ENCODE measurements at places on chromosomes 7 and 10.

DNA sequence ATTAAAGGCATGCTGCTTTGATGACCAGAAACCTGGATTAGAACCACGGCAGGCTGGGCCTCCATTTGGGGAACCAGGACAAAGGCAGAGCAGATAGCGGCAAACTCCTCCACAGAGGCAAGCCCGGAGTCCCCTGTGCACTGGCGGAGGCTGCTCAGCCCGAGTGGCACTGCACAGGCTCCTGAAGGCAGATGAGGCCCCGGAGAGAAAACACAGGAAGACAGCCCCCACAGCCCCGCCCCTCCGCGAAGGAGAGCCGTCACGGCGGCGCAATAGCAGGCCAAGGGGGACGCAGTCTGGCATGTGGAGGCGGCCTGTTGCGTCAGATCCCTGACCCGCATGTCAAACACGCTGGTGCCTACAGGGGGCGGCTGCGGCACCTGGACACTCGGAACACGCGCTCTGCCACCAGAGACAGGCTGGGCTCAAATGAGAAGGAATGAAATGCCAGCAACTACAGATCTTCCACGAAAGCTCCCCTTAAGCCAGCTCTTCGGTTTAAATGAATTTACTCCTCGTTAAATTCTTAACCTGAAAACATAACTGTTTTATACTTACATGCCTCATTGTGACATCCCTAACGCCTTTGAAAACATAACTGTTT lies 128.5 kb downstream of the MAD1L1 start:
- peak; percentile 42 for DNase-seq

- DNase-seq, result peak; percentile 79
These were observed at the start of gene FHIP2A for GRCh38 chr10:114821293-114821914. Gene FHIP2A, plus strand, starts transcription at chr10:114821780. Its CDS starts 299 bp downstream, at chr10:114822079.

GRCh38 chr7:121623130-121623872 lies 227.2 kb upstream of the FAM3C start:
- DNase-seq, result no peak

- DNase-seq, result no peak
These were observed 82.0 kb downstream of the ABLIM1 start for GRCh38 chr10:114576132-114576487.

GRCh38 chr10:42783181-42783549 lies 570 bp downstream of the BMS1 start:
- no peak for DNase-seq

- DNase-seq, result no peak
These were observed 31.1 kb upstream of the YAE1 start for GRCh38 chr7:39535064-39535463.

- no peak for DNase-seq
These were observed 120.1 kb downstream of the PTPN20 start for GRCh38 chr10:47031211-47031900.

GRCh38 chr10:28769091-28769604 lies 91.8 kb downstream of the BAMBI start:
- DNase-seq, result no peak

DNA sequence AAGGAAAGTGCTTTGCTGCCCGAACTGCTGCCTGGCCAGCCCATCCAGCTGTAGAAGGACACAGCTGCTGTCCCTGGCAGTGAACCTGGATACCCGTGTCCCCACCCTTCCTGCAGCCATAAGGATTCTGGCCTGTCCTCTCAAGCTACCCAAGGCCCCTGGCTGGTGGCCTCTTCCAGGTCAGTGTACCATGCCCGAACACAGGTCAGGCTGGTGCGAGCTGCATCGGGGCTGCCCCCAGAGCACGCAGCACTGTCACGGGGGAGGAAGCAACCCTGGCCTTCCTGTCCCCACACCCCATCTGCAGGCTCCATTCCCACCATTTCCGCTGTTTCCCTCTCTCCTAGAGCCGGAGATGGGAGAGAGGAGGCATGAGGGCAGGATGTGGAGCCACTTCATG lies 30.5 kb upstream of the PWWP2B start:
- no peak for DNase-seq

DNA sequence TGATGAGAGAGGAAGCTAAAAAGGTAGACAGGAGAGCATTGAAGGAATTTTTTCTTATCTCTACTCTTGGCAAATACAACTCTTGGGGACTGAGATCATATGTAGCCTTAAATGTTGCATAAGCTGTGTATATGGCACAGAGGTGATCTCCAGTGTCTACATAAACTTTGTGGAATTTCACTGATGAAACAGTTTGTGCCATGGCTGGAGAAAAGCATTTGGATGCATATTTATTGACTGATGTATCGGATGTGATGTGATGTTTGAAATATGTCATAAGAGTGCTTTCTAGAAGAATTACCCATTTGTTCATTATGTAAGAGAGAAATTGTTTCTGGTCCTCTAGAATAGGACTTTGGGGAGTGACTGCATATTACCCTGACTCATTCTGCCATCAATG lies 244.9 kb upstream of the LRRTM3 start:
- DNase-seq, result no peak

- DNase-seq, result no peak
These were observed 51.6 kb upstream of the LAMB1 start for GRCh38 chr7:108054537-108054936.

DNA sequence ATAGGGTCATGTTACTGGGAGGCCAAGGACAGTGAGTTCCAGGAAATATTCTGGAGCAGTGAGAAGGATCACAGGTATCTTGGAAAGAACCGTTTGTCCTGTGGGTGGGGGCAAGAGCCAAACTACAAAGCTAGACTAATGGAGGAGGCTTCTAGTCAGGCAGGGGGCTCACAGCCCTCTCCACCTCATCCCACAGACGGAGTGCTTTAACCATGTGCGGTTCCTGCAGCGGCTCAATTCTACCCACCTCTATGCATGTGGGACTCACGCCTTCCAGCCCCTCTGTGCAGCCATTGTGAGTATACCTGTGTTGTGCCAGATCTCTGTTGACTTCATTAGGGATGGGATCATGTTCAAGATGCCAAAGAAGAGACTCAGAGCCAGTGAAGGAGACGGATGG lies 8.1 kb downstream of the SEMA4G start:
- DNase-seq, result no peak

- no peak for DNase-seq
These were observed 19.4 kb upstream of the ADGRA1 start for GRCh38 chr10:133068111-133069032.

DNA sequence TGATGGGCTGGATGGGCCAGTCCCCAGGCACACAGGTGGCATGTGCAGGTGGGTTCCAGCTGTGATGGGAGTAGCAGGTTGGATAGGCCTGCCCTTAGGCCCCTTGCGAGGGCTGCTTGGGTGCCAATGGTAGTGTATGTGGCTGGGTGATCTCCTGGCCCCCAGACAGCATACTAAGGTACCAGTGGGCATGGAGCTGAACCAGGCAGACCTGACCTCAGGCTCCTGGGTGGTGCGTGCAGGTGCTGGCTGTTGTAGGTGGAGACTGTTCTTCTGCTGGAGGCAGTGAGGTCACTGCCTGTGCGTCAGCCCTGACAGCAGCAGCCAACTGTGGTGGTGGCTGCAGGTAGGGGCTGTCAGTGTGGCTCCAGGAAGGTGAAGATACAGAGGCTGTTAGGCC lies 384.7 kb downstream of the ANKRD7 start:
- DNase-seq, result no peak

- DNase-seq, result no peak
These were observed 763.9 kb upstream of the COBL start for GRCh38 chr7:52080493-52080892.

GRCh38 chr7:91344911-91345310 lies 80.7 kb downstream of the FZD1 start:
- DNase-seq, result no peak

DNA sequence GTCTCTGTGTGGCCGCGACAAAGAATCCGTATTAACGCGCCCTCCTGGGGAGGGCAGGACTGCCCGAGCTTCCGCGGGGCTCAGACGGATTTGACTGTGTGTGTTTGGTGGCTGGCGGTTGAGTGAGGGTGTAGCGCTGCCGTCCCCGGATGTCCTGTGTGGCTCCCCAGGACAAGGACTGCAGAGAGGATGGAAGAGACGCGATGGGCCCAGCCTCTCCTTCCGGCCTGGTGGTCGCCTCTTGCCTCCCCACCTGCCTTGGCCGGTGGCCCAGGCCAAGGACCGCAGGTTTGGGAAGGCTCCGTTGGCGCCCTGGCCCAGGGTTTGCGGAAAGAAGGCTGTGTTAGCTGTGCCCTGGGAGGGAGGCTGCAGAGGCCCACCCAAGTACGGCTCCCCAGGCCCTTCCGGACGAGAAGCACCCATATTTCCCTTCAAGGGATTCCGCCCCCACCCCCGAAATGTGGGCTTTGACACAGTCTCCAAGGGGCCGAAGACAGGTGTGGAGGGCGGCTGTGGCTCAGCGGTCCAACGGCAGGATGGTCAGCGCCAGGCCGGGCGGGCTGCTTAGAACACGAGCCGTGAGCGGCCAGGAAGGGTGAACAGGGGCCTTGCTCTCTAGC lies 2.3 kb downstream of the UNCX start:
- DNase-seq, result no peak

DNA sequence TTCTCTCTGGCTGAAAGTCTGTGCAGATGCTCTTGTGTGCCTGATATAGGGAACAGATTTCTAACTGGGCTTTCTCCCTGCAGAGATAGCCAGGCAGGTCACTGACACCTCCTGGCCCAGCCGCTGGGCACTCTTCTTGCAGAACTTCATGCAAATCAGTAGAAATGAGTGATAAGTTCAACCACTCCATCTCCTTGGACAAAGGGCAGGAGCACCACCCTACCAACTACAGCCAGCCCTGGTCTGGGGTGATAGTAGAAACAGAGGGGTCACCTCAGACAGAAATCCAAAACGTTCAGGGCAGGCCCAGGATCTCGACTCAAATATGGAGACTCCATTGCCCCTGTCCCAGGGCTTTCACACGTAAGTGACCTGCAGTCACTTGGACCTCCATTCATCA lies 917.8 kb upstream of the ZNF722 start:
- no peak for DNase-seq

- no peak for DNase-seq
These were observed 50.5 kb upstream of the TRIM8 start for GRCh38 chr10:102593804-102594079.

DNA sequence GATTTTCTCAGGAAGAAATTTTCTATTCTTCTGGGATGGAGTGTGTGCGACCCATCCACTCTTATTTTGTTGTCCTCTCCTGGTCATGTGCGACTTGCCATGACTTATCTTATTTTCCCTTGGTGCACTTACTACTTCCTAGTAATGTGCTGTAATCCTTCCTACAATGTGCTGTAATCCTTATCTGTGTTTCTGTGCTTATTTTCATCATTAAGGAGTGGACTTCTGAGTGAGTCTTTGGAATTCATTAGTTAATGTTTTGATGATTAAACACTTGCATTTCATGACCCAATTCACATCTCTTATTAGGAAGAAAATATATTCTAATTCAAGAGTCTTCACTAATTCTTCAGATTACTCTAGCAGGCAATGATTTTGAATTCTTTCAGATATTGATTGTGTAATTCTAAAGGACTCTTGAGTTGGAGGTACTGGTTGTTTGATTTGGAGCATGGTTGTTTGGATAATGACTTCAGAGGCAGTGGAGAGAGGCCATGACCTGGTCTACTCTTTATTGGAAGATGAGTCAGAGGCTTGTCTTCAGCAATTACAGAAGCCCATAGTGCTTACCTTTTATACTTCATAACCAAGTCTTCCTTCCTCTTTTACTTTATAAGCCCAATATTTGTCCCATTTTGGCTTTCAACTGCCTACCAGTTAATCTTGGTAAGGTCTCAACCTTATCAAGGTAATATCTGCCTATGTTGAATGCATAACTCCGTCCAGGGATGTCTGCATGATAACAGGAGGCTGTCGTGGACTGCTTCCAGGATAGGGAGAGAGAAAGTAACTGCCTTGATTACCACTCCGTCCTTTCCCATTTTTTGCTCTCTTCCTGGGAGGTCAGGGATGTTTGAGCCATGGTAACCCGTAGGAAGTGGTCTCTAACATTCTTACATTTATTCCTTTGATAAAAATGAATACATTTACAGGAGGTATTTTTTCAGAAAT lies 278.3 kb upstream of the SP8 start:
- no peak for DNase-seq

DNA sequence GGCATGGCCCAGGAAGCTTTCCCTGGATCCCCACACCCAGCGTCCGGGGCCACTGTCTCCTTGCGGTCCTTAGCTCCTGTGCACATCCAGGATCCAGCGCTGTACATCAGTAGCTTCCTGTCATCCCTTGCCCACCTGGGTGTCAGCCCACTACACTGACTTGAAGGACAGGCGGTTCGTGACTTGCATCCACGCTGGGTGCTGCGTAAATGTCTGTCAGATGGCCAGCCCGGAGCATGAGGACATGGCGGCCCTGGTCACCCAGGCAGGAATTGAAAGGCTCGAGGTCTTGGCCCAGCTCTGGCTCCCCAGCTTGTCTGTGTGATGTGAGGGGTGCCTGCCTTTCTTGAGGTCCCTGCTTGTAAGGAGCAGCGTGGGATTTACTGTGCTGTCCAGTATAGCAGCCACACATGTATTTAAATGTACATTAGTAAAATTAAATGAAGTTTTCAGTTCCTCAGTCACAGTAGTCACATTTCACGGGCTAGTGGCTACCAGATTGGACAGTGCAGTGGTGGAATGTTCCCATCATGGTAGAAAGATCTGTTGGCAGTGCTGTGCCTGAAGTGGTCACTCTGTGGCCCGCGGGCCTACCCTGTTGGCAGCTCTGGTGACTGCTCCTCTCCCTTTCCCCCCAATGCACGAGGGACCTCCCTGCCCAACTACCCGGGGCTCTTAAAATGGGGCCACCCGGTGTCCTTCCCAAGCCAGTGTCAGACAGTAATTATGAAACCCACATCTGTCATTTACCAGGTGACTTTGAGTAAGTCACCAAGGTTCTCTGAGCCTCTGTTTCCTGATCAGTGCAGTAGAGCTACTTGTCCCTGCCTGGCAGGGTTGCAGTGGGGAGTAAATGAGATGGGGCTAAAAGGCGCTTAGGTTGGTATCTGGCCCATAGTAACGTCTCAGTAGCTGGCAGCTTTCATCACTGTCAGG lies 97.8 kb upstream of the PPIF start:
- no peak for DNase-seq

GRCh38 chr10:63711867-63712716 lies 190.9 kb downstream of the REEP3 start:
- DNase-seq, result no peak

DNA sequence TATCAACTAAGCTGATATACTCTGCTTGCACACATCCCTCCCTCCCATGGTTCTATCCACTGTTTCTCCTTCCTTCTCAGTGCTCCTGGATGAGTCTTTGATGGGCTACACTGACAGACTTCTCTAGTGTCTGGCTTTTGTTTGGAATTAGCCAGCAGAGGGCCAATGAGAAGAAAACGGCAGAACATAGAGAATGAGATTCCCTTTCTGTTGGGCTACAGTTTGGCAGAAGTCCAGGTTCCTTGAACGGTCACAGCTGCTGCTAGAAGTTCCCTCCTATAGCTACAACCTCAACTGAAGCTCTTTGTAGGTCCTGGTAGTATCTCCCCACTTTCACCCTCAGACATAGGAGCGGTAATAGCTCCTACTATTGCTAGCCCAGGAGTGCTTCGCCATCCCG lies 251.1 kb upstream of the LRRN3 start:
- no peak for DNase-seq

- no peak for DNase-seq
These were observed 67.4 kb upstream of the SLC35G1 start for GRCh38 chr10:93826355-93826754.

Data from activated gamma-delta T cell treated with Interleukin-2 at 50 U/mL for 16 hours (primary cell).